Stimulated activated CD8-positive, alpha-beta memory T cell treated with anti-CD3 and anti-CD28 coated beads, Interleukin-7, amount 100 ng/mL, for 1 hour (primary cell): ENCODE measurements at places on chromosomes 11 and 22.

DNA sequence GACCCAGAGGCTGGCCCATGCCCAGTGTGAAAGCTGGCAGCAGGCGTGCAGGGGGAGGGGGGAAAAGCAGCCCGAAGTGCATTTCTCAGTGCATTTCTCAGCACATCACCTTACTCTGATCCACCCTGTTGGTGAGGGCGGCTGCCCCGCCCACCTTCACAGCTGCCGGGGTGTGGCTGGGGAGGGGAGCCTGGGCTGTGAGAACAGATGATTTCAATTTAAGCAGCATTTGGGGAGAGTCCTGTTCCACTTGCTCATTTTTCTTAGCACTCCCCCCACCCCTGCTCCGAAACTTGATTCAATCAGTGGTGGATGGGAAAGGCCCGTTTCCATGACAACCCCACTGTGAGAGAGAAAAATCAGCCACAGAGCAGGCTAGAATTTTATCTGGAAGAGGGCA, 84.8 kb downstream of the SNX19 start:
- DNase-seq, result no peak

- no peak for DNase-seq
These were observed 108.8 kb downstream of the MPPED1 start for GRCh38 chr22:43520632-43521039.

GRCh38 chr22:38335077-38335476, 17.8 kb upstream of the CSNK1E start:
- DNase-seq, result no peak

DNA sequence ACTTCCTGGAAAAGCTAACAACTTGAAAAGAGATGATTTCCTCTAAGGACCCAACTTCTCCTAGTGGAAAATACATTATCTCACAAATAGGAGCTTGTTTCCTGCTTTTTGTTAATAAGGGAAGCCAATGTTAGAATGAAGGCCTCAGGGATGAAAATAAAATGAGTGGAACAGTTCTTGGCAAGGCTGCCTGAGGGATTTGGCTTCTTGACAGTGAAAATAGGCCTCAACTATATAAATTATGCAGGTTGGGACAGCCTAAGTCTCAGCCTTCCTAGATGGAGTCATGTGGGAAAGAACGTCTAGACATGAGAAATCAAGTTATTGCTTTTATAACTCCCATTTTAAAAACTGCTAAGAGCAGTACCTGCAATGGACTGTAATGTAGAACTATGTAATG, 92.8 kb upstream of the FIBIN start:
- no peak for DNase-seq

DNA sequence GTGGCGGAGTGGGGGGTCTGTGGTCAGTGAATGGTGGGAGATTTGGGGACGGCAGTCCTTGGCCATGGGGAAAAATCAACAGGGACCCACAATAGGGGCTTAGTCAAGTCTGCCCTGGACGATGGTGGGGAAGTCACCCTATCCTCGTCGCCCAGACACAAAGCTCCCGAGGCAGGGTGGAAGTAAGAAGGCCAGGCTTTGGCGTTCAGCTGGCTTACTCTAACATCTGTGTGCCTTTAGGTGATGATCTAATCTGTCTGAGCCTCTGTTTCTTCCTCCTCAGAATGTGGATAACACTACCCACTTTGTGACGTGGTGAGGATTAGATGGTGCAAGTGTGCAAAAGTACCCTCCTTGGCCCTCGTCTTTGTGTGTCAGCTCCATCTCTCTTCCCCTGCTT, 192.2 kb downstream of the ST3GAL4 start:
- no peak for DNase-seq

- DNase-seq, result no peak
These were observed 4.4 kb downstream of the DCPS start for GRCh38 chr11:126308271-126308671.

GRCh38 chr11:70467201-70468085, 69.1 kb downstream of the CTTN start:
- no peak for DNase-seq

- DNase-seq, result no peak
These were observed 44.9 kb downstream of the DSCAML1 start for GRCh38 chr11:117752071-117752470.

DNA sequence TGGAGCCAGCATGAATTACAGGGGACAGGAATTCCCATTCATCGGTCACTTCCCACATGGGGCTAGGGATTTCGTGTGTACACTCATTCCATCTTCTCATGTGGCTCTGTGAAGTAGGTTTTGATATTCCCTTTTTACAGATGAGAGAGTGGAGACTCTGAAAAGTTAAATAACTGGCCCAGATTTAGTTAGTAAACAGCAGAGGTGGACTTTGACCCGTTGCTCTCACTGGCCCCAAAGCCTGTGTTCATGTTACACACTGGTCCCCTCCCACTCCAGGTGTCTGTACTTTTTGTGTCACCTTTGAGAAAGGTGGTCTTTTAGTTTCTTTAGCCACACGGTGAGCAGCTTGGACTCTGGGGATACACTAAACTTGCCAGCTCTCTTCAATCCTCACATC, 108.5 kb downstream of the MICAL2 start:
- DNase-seq, result no peak

GRCh38 chr11:110777775-110778174, 65.5 kb upstream of the ARHGAP20 start:
- DNase-seq, result no peak

DNA sequence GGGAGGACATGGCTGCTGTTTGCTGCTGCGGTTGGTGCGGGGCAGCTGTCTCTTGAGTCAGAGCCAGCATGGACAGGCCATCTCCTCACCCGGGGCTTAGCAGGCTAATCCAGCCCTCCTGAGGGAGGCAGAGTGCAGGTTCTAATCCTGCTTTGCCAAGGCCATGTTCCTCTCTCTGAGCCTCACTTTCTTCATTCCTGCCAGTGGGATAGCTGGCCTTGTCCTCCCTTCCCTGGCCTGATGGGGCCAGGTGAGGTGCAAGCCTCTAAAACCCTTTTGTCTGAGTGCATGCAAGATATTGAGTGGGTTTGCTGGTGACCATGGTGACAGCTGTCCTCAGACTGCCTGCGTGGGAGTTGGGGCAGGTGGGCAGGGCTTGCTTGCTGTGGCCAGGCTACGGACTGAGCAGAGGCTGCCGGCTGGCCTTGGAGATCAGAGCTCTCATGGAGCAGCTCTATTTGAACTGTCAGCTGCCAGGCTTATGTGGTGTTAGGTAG, 3.6 kb downstream of the USP35 start:
- no peak for DNase-seq

GRCh38 chr11:235609-235996, 539 bp downstream of the SIRT3 start:
- no peak for DNase-seq

DNA sequence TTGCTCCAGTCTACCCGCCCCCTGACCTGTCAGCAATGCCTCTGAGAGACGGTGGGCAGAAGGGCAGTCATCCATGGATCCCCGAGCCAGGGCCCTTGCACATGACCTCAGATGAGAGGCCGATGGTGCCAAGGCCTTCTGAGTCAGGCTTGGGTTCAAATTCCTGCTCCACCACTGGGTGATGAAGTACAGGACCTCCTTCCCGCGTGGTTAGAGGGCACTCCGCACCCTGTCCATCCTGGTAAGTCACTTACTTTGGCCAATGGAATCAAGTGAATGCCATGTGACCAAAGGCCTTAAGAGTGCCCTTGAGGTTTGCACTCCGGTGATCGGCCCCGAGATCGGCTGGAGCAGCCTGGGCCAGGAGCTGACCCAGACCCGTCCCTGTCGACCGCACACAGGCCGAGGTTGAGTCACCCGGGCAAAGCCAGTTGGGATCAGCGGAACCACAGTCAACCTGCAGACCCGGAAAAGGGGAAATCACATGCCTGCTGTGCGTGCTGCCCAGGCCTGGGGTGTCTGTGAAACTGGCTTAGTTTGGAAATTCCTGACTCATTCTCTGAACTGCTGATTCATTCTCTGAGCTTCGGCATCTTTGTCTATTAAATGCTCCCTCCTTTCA, 48.9 kb downstream of the RTL6 start:
- no peak for DNase-seq

GRCh38 chr22:22746963-22747933, 102.8 kb downstream of the GGTLC2 start:
- no peak for DNase-seq

GRCh38 chr22:40911772-40912171, 39.4 kb upstream of the RBX1 start:
- DNase-seq, result no peak

DNA sequence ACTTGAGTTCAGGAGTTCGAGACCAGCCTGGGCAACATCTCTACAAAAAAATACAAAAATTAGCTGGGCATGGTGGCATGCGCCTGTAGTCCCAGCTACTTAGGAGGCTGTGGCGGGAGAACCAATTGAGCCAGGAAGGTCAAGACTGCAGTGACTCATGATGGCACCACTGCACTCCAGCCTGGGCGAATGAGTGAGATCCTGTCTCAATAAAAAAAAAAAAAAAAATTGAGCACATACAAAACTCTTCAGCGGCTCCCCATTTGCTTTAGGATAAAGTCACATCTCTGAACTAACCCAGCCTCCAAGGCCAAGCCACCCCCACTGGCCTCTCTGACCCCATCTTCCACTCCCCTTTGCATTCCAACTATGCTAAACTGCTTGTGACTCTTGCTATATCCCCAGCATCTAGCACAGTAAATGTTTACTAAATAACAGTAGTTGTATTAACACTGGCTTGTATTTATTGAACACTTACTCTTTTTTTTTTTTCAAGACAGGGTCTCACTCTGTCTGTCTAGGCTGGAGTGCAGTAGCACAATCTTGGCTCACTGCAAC, 28.9 kb downstream of the CREB3L1 start:
- no peak for DNase-seq

DNA sequence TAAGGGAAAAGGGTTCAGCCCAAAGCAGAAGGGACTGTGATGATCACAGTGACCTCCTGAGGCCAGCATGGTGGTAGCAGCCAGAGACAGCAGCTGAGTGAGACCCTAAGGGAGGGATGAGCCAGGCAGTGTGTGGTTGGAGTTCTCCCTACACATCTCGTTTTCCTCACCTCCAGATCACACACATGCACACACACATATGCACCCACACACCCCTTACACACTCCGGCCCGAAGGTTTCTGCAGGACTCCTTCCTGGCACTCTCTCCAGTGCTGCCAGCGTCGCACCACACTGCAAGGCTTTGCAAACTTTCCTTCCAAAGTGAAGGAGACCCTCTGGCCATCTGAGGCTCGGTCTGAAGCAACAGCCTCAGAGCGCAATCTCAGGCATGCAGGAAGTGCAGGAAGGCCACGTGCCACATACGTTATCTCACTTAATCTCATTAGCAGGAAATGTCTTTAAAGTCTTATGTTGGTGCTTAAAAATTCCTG, 26.9 kb upstream of the TP53I11 start:
- no peak for DNase-seq

- no peak for DNase-seq
These were observed 38.3 kb downstream of the C22orf31 start for GRCh38 chr22:29023172-29023796.

DNA sequence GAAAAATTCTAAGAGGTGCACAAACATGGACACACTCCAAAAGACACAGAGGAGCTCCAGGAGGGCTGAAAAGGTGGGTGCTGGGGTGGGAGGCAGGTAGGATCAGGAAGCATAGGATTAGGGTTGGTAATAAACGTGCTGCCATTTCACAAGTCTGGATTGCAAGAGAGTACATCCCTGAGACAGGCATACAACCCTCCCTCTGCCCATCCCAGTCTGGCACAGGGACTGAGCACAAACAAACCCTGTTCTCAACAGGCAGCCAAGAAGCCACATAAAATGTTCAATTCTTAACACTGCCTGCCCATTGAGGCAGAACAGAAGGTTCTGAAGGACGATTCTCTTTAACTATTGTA, 18.5 kb downstream of the SLC35F2 start:
- DNase-seq, result no peak

DNA sequence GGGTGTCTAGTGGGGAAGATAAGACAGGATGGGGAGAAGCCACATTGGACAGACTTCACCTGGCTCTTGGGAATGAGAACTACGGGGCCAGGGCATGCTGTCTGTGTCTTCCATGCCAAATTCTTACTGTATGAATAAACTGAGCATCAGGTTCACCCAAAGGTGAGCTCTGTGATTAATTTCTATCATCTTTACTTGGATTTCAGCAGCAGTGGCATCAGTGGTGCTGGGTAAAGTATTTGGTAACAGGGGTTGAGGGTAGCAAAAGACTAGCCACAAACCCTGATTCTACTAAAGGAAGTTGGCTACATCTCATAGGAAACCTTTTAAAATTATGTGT, 38.8 kb downstream of the IRAG1 start:
- DNase-seq, result no peak

GRCh38 chr22:40535642-40536041, 100.9 kb downstream of the MRTFA start:
- no peak for DNase-seq

GRCh38 chr11:27209562-27210005, 153.4 kb downstream of the CCDC34 start:
- no peak for DNase-seq

- no peak for DNase-seq
These were observed 2.7 kb upstream of the ADAMTS15 start for GRCh38 chr11:130445788-130446187.

DNA sequence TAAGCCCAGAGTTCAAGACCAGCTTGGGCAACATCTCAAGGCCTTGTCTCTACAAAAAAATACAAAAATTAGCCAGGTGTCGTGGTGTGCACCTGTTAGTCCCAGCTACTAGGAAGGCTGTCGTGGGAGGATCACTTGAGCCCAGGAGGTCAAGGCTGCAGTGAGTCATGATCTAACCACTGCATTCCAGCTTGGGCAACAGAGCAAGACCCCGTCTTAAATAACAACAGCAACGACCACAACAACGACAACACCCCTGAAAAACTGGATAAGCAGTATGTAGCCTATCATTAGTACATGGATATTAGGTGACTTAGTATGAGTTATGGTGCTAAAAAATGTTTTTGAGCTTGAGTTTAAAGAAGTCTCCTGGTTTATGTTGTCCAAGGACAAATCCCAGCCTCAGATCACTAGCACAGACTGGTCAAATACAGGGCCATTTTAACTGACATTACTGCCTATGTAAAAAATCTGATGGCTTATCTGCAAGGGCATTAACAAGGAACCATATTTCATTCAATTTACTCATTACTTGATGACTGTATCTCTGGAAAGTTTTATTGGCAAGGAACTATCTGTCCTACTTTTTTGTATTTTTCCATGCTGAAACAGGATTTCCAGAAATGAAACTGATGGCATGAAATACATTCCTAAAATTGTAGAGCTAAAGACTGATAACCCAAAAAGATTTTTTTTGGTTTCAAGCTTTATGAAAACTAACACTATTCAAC, 23.4 kb downstream of the C2CD3 start:
- no peak for DNase-seq

DNA sequence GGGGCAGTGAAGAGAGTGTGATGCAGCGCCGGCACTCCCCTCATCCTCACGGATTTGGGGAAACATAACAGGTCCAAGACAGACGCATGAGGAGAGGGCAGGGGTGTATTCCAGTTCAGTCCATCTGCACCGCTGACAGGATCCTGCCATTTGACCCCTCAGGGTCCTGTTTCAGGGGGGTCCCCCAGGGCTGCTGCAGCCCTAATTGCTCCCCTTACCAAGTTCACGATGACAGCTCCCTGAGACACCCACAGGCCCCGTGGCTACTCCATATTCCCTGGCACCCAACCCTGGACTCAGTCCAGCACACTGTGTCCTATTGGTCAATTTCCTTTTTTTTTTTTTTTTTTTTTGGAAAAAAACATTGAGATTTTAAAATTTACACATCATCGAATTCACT, 41.5 kb downstream of the SHANK2 start:
- no peak for DNase-seq
